Large intestine (tissue), 12 donors: ENCODE measurements at places on chromosomes 1 and 21. TPM values are rescaled to one million over a fixed set of nuclear protein-coding genes. Genes with fewer than 3 reads are reported as not detected.

GRCh38 chr1:21651214-21652042 lies 17.7 kb downstream of the RAP1GAP start:
- peak; percentile 85 for DNase-seq

DNA sequence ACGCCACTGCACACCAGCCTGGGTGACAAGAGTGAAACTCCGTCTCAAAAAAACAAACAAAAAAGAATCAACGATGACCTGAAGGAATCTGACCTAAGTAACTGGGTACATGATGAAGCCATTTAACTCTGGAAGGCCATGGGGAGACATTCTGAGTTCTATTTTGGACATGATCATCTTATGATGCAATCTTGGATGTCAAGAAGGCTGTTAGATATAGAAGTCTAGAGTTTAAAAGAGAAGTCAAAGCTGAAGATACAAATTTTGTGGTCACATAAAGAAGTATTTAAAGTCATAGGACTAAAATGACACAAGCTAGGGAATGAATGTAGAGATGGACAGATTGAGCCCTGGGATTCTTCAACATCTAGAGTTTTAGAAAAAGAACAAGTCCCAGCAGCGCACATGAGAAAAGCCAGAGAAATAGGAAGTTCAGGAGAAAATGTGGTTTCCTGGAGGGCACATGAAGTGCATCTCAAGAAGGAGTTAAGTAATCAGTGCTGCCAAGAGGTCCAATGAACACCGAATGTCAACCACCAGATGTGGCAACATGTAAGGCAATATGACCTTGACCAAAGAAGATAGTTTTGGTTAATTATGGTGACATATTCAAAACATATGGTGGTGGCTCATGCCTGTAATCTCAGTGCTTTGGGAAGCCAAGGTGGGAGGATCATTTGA lies 26.8 kb downstream of the ELK4 start:
- no peak for DNase-seq

DNA sequence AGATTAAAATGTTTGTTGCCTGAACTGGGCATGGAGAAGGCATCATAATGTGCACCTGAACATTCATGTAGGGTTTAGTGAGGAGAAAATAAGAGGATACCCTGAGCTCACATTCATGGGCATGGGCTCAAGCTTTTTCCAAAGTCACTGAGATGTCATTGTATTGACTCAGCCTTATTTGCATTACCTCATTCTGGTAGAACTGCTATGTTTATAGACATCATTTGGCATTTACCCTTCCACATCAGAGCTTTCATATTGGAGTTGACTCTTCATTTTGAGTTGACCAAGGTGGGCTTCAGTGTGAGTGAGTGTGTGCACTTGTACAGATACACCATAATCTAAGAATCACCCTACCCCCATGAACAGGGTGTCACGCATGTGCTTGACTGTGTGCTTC lies 143.2 kb downstream of the PBX1 start:
- DNase-seq, result no peak

DNA sequence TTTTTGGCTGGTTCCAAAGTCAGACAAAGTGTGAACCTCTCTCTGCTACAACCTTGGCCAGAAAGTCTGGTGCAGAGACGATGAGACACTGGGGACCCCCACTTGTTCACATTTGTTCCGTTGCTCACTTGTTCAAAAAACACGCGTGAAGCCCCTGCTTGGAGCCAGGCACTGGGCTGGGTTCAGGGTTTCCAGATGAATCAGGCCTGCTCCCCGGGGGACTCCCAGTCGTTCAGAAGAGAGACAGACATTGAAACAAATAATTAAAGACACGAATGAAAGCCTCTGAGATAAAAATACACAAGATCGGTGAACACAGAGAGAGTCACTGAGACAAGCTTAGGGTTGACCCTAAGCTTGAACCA lies 101.5 kb upstream of the RUNX3 start:
- no peak for DNase-seq

- DNase-seq, result no peak
These were observed 5.0 kb upstream of the SH3BGRL3 start for GRCh38 chr1:26274801-26275425.

GRCh38 chr1:148388260-148389026 lies 94.7 kb downstream of the PPIAL4G start:
- peak; percentile 93 for DNase-seq

- no peak for DNase-seq
These were observed 20.2 kb upstream of the ZNF436 start for GRCh38 chr1:23389837-23390321.

The GNAT2 gene
- not detected for polyA plus RNA-seq

DNA sequence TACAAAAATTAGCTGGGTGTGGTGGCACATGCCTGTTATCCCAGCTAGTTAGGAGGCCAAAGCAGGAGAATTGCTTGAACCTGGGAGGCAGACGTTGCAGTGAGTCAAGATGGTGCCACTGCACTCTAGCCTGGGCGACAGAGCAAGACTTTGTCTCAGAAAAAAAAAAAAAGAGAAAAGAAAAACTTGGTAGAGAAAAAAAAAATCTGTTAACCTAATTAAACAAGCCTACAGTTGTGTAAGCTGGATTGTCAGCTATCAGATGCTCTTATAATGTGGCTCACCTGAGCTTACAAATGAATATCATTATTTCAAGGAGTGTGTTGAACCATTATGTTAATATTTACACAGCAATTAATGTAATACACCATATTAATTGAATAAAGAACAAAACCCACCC lies 26.4 kb upstream of the EYA3 start:
- no peak for DNase-seq
